ENCODE measurements at places on chromosomes 1 and 21.

DNA sequence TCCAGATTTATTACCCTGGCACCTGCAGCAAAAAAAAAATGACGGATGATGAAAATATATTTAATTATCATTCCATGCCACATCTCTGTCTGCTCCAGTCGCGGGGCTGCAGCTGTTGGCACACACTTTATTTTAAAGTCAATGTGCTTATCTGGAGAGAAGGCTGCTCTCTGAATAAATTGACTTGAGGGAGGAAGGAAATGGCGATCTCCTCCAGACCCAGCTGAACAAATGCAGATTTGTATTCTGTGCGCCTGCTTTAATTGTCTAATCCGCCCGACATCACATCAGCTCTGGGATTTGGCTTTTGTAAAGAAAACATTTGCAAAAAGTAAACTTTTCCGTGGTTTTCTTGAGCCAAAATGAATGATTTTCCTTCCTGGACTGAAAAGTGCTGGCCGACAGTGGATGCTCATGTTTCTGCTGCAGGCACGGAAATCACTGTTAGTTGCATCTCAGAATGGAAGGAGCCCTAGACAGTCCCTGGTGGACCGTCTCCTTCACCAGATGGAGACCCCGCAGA is 150.2 kb downstream of the CAMTA1 start:
- DNase-seq, result no peak

- DNase-seq, result no peak
Measured at GRCh38 chr1:23286401-23286800, 57.7 kb downstream of the HNRNPR start.

- DNase-seq, result no peak
Measured at GRCh38 chr1:185759061-185759460, 24.9 kb downstream of the HMCN1 start.

GRCh38 chr1:8660411-8660828 is 157.0 kb downstream of the RERE start:
- DNase-seq, result no peak

- DNase-seq, result no peak
Measured at GRCh38 chr1:85258536-85259117, 835 bp downstream of the C1orf52 start.

DNA sequence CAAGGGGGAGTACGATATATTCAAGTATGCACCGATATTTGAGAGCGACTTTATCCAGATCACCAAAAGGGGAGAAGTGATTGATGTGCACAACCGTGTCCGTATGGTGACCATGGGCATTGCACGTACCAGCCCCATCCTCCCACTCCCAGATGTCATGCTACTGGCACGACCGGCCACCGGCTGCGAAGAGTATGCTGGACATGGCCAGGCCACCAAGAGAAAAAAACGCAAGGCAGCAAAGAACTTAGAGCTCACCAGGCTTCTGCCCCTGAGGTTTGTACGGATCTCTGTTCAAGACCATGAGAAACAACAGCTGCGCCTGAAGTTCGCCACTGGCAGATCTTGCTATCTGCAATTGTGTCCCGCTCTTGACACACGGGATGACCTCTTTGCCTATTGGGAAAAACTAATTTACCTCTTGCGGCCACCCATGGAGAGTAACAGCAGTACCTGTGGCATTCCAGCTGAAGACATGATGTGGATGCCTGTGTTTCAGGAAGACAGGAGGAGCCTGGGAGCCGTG is 16.5 kb downstream of the ATF3 start:
- DNase-seq, result no peak

Data from activated CD8-positive, alpha-beta memory T cell treated with anti-CD3 and anti-CD28 coated beads for 4 hours (primary cell).